ENCODE measurements at places on chromosomes 2 and 18.

GRCh38 chr2:38116762-38117161 is 40.8 kb upstream of the CYP1B1 start:
- DNase-seq: no peak

- no peak for DNase-seq
Measured at GRCh38 chr2:82591718-82592117, 1867.4 kb downstream of the SUCLG1 start.

GRCh38 chr18:7696780-7697179 is 129.7 kb downstream of the PTPRM start:
- DNase-seq: no peak

- no peak for DNase-seq
Measured at GRCh38 chr2:55371376-55371775, 48.3 kb downstream of the CCDC88A start.

DNA sequence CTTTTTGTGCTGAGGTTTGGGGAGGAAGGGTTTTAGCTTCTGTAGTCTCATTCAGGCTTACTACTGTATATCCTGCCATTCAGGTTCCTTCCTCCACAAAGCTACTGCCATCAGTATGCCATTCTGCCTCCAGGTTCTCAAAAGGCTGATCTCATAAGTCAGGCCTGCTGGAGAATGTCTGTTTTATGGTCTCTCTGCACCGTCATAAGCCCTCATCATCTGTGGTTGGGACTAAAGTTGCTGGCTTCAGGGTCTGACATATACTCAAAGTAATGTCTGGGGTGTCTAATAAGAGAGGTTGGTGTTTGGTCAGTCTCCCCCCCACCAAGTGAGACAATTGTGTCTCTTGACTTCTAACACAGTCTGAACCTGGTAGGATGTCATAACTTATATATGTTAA is 36.2 kb upstream of the CCBE1 start:
- no peak for DNase-seq

GRCh38 chr2:188512456-188512855 is 220.8 kb downstream of the GULP1 start:
- DNase-seq: no peak

DNA sequence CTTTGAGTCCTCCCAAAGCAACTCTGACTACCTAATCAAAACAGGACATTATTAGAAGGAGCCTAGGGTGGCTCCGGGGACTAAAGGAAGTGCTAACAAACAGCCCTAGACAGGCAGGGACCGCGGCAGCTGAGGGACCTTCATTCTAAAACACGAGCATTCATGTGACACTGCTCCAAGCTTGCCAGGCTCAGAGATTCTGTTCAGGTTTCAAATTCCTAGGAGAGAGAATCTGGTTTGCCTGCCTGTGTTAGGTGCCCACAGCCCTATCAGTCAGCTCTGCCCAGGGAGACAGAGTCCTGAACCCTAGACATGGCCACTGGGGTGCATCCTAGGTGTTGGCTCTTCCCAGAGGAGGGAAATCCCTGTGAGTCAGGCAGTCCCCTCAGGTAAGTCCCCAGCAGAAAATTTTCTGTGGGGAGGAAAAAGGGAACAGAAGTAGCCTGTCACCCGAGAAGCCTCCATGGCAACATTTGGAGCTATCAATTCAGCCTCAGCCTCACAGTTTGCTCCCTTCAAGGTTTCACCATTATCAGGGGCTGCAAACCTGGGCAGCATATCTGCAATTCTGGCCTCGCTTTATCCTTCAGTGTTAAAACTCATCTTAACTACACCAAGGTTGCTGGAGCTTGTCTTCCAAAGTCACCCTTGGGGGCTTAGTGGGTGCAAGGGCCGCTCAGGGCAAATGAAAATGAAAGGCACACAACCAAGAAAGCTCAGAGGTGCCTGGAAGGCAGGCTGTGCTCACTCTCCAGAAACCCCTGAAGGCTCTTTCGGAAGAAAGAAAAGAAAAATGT is 28.6 kb downstream of the PCBP1 start:
- no peak for DNase-seq

- no peak for DNase-seq
Measured at GRCh38 chr2:229905601-229906000, 16.2 kb downstream of the TRIP12 start.

DNA sequence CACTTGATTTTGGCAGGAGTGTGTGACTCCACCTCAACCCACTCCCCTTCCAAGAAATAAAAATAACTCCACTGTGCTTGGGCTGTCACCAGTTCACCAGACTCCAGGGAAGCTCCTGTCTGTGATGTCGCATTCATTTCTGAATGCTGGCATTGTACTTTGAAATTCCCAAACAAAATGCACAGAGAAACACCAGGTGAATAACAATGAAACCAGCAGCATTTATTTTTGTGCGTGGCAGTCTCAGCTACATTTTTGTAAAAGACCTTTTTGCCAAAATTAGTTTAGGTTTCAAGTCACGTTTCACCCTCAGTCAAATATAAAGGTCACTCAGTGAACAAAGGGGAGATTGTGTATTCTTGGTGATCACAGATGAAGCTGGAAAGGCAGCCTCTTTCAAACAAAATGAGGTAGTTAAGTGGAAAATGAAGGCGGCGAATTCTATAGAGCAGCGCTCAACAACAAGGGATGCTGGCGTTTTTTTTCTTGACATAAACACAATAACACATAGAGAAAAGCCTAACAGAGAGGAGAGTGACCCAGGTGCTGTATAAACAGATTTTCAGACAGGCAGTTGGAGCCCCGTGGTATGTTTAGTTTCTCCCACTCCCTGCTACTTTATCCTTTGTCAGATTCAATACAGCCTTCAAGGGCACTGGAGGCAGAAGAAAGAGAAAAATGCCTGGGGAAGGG is 210.3 kb upstream of the GCFC2 start:
- no peak for DNase-seq

DNA sequence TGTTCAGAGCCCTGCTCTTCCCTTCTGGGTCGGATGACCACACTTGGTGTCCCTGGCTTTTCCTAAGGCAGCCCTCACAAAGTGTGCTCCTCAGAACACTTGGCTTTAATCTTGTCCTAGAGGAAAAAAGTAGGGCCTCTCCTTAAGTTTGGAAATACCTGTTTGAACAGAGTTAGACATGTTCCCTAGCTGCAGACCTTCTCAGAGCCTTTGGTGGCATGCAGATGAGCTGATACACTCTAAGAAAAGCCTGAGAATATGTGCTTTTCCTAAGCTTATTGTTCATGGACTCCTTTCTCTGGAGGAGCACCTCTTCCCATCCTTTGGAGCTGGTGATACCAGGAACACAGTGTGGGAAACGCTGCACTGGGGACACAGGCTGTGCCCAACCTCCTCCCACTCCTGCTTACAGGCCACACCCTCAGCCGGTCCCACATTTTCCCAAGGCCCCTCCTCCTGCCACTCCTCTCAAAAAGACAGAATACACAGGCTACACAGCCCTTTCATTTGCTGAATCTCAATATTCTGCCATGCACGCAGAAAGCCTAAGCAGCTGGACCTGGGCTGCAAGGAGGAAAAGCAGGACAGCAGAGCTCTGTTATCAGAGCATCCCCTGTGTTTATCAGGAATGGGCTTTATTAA is 443.6 kb downstream of the NBAS start:
- no peak for DNase-seq
